ENCODE measurements at places on chromosomes 7 and 10.

- DNase-seq, result no peak
These were observed 93.6 kb downstream of the SNX10 start for GRCh38 chr7:26385240-26385639.

GRCh38 chr7:131212114-131212513 lies 115.6 kb upstream of the MKLN1 start:
- no peak for DNase-seq

GRCh38 chr7:155591055-155591775 lies 44.9 kb upstream of the CNPY1 start:
- no peak for DNase-seq

GRCh38 chr7:156148547-156148946 lies 336.3 kb upstream of the SHH start:
- DNase-seq, result no peak

DNA sequence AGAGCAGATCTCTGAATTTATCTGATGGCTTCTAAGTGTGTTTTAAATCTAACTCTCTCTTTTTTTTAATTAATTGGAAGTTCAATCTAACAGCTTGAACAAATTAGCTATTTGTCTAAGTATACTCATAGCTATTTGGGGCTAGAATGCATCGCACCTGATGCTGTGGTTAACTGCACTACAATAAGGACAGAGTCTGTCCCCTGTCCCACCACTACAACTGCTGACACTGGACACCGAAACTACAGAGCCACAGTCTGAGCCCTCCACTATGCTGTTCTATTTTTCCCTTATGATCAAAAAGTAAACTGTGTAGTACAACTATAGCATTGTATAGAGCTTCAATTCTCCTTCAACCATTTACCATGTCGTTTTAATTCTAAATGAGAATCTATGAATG lies 89.4 kb upstream of the AHR start:
- no peak for DNase-seq

GRCh38 chr7:100655908-100656674 lies at the start of gene ACTL6B:
Gene ACTL6B, minus strand, starts transcription at chr7:100656448. Its CDS starts 94 bp downstream, at chr7:100656354.
- DNase-seq, result peak; percentile 48

- no peak for DNase-seq
These were observed 27.9 kb downstream of the GNG11 start for GRCh38 chr7:93949423-93949822.

DNA sequence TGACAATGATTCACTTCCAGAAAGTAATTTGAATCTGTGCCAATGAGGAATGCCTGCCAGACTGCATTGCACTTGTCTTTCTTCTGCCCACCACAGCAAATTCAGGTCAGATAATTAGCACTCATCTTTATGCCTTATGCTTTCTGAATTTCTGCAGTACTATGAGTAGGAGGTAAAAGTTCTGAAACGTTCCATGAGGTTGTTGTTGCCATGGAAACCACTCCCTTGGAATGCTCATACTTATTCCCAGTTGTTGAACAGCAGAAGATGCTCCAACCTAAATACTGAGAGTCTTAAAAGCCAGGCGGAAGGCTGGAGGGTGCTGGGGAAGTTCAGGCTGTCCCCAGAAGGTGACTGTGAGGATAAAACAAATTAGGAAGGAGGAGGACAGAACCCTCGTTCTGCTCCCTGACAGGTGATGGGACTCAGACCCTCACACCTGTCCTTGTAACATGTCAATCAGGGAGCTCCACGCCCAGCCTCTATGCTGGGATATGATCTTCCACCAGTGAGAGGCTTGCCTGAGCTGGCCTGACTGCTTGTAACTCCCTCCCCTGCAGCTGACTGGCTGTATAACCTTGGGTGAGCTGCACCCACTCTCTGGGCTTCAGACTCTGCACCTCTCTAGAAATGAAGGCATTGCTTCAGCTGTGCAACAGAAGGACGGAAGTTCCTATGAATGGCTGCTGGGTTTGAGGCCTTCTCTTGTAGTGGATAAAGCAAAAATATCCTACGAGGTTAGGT lies 554.3 kb upstream of the MGMT start:
- DNase-seq, result no peak

- no peak for DNase-seq
These were observed 36.1 kb downstream of the SORBS1 start for GRCh38 chr10:95525033-95525418.

DNA sequence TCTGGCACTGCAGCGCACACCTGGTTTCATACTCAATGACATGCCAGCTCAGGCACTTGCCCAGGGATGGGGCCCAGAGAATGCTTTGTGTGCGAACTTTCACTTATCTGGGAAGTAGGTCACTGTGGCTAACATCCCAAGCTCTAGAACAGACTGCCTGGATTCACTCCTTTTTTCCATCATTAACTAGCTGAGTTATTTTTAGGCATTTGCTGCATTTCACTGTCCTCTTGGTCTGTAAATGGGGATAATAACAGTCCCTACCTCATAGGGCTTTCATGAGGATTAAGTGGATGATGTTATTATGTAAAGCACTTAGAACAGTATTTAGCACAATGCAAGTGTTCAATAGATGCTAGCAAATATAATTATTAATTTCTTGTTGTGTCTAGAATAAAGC lies 98.7 kb upstream of the DOCK1 start:
- no peak for DNase-seq
